Activated CD4-positive, alpha-beta T cell treated with anti-CD3 and anti-CD28 coated beads, Interleukin-2, Interleukin-6, amounts not matched to agents 100 ng/mL and 50 ng/mL, durations not matched to agents 16 hours and 8 hours (primary cell): ENCODE measurements at places on chromosomes 3 and 15.

GRCh38 chr3:18900994-18901393, 247.3 kb upstream of the KCNH8 start:
- no peak for DNase-seq

DNA sequence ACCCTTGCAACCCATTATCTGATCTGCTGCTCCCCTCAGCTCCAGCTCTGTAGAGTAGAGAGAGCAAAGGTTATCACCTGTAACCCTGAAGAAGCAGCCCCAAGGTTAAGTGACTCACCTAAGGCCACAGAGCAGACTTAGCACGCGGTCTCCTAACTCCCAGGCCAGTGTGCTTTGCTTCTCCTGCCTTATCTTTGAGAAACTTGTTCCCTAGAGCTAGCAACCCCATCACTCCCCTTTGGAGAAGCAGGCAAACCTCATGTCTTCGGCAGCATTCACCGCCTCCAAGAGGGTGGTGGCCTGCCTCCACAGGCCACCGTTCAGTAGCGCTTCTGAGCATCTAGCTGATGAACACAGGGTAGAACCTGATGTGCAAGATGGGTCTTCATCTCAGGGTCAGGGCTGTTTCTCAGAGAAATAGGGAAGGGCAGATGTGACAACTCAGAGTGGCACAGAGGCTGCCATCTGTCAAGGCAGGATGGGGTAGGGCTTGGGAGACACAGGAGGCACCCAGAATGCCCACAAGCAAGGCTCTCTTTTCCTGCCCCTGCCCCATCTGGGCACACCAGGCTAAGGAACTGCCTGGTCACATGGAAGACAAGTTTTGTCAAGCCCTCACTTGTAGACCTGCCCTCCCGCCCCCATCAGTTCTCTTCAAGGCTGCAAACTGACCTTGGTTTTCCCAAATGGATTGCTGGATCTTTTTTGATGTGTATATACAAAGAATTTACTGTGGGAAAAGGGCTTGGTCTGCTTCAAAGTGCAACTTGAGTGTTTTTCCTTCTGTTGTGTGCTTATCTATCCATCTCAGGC, 34.9 kb upstream of the CLK3 start:
- peak; percentile 15 for DNase-seq

DNA sequence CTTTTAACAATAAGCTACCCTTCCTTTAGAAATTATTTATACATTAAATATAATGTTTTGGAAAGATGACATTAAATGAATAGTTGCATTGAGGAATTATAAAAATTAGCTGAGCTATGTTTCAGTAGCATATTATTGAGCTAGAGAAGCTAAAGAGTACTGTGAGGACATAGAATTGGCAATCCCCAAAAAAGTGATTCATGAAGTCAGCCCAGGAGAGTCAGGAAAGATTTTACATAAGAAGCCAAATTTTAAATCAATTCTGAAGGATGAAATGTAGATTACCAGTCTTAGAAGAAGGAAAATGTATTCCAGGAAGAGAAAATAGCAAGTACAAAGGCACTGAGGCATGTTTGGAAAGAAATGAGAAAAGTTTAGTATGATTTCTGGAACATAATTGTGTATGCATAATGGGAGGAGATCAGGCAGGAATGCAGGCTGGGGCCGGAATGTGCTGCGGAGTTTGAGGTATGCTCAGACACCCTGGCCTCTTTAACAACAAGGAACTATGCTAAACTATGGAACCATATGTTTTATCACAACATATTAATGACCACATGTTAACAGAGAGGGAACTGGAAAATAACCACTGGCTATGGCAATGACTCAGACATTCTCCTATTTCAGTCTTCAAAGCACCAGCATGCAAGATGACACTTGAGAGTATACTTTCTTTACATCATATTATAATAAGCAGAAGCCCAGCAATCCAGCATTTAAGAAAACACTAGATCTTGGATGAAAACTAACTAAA, 103.3 kb upstream of the COL8A1 start:
- no peak for DNase-seq

DNA sequence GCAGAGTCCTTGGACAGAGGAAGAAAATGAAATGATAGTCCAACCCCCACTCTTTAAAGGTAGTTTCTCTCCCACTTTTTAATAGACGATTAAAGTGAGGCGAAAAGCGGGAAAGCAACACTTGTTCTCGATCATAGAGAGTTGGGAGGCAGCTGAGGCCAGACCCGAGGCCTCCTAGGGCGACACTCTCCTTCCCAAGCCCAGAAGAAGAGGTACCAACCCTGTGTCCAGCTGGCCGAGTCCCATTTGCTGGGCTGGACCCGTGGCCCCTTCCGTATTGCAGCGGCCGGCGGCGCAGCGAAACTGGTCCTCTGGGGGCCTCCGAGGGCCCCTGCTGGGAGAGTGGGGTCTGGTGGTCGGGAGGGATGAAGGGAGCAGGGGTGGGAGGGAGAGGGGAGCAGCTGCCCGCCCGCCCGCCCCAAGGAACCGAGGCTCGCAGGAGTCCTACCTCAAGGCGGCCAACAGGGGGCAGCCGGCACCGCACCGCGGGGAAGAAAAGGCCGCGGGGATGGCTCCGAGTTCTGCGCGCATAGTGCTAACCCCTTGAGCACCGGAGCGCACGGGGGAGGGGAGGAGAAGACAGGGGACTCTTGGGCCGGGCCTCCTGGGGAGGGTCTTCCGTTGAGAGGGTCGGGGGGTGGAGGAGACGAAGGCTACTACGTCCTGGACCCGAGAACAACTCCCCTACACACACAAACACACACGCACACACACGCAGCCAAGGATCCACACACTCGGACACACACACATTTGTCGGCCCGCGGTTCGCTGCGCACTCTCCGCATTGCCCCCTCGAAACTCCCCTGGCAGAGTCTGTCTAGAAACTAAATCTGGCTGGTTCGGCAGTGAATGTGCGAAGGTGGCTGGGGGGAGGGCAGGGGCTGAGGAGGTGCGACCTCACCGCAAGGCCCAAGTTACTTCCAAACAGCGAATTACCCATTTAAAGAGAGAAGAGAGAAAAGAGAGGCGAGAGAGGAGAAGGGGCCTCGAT, 2.0 kb downstream of the WNT5A start:
- DNase-seq, result peak; percentile 67

- peak; percentile 44 for DNase-seq
Measured at GRCh38 chr3:152574461-152575079, 260.4 kb upstream of the P2RY1 start.

- DNase-seq, result no peak
Measured at GRCh38 chr15:57611938-57612337, 20.2 kb downstream of the MYZAP start.

- peak; percentile 10 for DNase-seq
Measured at GRCh38 chr15:78565951-78566774, 843 bp downstream of the CHRNA5 start.

DNA sequence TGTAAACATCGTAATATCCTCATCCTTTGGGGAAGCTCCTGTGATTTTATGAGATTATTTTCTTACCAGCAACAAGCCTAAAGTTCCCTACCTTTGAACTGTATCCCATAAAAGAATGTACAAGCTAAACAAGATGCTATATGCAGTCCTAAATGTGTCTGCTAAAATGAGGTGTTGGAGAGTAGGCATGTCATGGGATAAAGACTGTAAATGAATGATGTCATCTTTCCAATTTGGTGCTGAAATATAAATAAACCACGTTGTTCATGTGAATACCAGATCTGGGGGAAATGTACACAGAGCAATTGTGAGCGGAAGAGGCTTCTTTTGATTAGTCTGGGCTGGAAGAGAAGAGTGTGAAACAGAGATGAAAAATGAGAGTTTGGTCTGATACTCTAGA, 214.9 kb upstream of the WNT5A start:
- DNase-seq, result no peak

DNA sequence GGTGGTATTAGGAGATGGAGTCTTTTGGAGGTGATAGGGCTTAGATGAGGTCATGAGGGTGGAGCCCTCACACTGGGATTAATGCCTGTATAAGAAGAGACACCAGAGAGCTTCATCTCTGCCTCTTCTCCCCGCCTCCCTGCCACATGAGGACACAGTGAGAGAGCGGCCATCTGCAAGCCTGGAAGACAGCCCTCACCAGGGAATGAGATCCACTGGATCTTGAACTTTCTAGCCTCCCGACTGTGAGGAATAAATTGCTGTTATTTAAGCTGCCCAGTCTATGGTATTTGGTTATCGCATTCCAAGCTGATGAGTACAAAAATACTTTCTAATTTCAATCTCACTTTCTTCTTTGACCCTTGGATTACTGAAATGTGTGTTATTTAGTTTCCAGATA, 121.4 kb downstream of the OCA2 start:
- DNase-seq, result no peak

GRCh38 chr3:138452436-138452835, 18.0 kb downstream of the ESYT3 start:
- no peak for DNase-seq

DNA sequence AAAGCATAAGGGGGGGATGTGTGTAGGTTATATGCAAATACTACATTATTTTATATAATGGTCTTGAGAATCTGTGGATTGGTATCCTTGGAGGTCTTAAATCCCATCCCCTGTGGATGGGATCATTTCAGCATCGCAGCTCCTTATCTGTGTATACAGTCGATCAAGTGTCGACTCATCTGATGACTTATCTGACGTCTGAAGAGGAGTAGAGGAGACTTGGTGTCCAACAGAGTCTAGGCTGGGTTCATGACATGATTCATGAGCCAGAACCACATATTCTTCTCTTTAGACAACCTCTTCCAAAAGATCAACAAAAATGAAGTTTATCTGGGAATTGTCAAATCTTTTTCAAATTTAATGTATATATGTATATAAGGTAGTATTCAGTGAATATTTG, 220.7 kb downstream of the NR2F2 start:
- no peak for DNase-seq

GRCh38 chr3:48656061-48656840, 6.4 kb downstream of the CELSR3 start:
- peak; percentile 88 for DNase-seq

DNA sequence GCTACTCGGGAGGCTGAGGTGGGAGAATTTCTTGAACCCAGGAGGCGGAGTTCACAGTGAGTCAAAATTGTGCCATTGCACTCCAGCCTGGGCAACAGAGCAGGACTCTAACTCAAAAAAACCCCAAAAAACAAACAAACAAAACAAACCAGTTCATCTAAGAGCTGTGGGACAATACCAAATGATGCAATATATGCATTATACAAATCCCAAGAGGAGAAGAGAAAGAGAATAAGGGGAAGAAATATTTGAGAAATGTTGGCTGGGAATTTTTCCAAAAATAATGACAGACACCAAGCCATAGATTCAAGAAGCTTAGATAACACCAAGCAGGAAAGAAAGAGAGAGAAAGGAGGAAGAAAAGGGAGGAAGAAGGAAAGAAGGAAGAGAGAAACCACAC, 82.5 kb downstream of the KLF13 start:
- no peak for DNase-seq

- no peak for DNase-seq
Measured at GRCh38 chr3:158005391-158006100, 100.7 kb downstream of the SHOX2 start.

DNA sequence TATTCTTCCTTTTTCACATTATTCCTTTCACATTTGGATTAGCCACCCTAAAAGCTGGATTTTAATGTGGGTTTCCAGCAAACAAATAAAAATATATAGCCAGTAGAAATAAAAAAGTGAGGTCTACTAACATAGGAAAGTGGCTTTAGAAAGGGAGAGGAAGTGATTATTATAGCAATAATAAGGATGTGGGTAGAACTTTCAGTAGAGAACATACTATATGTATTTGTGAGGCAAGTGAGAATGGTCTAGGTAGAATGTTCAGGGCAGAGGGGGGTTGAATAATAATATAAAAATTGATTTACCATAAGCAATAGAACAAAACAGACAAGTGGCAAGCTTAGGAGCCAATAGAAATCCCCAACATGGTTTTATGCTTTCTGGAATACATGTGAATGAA, 88.6 kb downstream of the NR1I2 start:
- DNase-seq, result no peak

GRCh38 chr15:38885471-38885952, 320.9 kb upstream of the RASGRP1 start:
- DNase-seq, result no peak

DNA sequence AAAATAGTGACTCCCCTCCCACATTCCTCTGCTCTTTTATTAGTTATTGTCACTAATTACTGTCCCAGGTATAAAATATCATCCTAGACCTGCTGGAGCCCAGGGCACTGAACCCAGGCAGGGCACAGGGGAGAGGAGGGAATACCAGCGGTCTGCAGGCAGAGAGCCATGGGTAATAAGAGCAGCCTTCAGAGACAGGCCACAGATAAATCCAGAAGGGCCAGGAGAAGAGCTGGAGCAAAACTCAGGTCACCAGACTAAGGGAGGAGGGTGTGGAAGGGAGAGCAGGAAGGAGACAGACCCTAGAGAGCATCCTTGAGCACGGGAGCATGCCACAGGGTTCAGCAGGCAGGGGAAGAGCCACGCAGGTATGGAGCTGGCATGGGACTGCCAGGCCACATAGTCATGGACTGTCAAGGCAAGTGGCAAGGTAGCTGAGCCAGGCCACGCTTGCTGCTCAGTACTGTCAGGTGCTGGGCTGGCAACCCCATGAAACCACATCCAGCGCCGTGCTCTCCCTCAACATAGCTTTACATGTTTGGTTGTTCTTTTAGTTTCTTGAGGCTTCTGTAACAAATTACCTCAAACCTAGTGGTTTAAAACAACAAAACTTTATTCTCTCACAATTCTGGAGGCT, 15.6 kb upstream of the CAPN3 start:
- no peak for DNase-seq

DNA sequence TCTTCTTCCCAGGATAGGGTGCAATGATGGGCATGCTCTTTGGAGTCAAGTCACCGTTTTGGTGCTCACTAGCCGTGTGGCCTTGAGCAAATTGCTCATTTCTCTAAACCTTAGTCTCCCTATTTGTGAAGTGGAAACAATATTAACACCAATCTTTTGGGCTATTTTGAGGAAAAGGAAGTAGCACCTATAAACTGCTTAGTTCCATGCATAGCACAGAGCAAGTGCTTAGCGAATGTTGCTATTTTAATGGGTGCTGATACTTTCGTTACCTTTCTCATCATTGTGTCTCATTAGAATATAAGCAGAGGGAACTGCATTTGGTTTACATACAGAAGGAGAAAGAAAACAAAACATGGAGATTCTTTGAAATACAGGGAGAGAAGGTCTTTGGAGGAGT, 66.1 kb downstream of the BOC start:
- no peak for DNase-seq

DNA sequence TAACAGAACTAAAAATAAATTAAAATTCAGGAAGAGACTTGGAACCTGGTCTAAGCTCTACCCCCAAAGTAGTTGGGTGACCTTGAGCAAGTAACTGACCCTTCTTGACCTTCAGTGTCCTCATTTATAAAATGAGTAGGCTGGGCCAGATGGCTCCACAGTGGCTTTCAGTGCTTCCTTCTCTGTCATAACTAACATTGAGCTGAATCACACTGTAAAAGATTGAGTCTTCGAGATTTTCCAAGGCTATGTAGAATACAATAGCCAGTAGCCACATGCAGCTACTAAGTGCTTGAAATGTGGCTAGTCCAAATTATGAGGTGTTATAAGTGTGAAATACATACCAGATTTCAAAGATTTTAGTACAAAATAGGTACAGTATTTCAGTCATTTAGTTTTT, 313.3 kb downstream of the MECOM start:
- DNase-seq, result no peak

GRCh38 chr3:188691665-188692064, 480.1 kb upstream of the TPRG1 start:
- DNase-seq, result no peak
